Prostate gland (tissue), 2 donors: ENCODE measurements at places on chromosomes 1 and 21. TPM values are rescaled to one million over a fixed set of nuclear protein-coding genes. Genes with fewer than 3 reads are reported as not detected.

- no peaks in the 10 kb centered on the region for H3K4me1 ChIP-seq
- H3K27me3 ChIP-seq = no peaks in the 10 kb centered on the region
- no peak for DNase-seq
Observed at GRCh38 chr1:41184446-41184845, 57.7 kb downstream of the SCMH1 start.

- no peaks in the 10 kb centered on the region for H3K4me1 ChIP-seq
- H3K4me3 ChIP-seq = no peak overlapping the region
- no peak for DNase-seq
- H3K36me3 ChIP-seq = no peaks in the 10 kb centered on the region
- no peak overlapping the region for H3K27ac ChIP-seq
- peaks cover 8% of the 10 kb centered on the region for H3K27me3 ChIP-seq
Observed at GRCh38 chr1:7047866-7048265, 262.6 kb downstream of the CAMTA1 start.

DNA sequence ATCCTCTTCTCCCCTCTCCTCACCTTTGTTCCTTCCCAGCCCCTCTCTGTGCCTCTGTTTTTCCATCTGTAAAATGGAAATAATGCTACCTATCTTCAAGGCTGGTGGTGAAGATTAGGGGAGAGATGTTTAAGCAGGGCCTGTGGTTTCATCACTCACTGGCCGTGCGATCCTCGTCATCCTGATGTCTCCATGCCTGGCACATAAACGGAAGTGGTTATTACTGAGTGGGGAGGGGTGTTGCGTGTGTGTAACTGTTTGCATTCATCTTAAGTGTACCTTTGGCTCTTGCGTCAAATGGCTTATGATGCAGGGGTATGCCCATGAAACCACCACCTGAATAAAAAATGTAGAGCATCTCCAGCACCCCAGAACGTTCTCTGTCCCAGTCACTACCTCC is 17.2 kb upstream of the C1QA start:
- H3K36me3 ChIP-seq = no peaks in the 10 kb centered on the region
- H3K27ac ChIP-seq = no peak overlapping the region
- no peaks in the 10 kb centered on the region for H3K4me1 ChIP-seq
- peaks cover 14% of the 10 kb centered on the region for H3K27me3 ChIP-seq
- H3K4me3 ChIP-seq = no peak overlapping the region
- DNase-seq = no peak

- H3K4me3 ChIP-seq = no peak overlapping the region
- no peak for DNase-seq
- H3K4me1 ChIP-seq = no peaks in the 10 kb centered on the region
Observed at GRCh38 chr1:6770751-6771440, 14.4 kb upstream of the CAMTA1 start.

GRCh38 chr1:185786524-185786923 is 52.3 kb downstream of the HMCN1 start:
- no peak overlapping the region for H3K4me3 ChIP-seq
- no peaks in the 10 kb centered on the region for H3K36me3 ChIP-seq
- H3K4me1 ChIP-seq = no peaks in the 10 kb centered on the region
- no peak for DNase-seq
- no peaks in the 10 kb centered on the region for H3K27me3 ChIP-seq

GRCh38 chr21:41483415-41483814 is 24.5 kb downstream of the TMPRSS2 start:
- peaks cover 3% of the 10 kb centered on the region for H3K4me1 ChIP-seq
- no peak for DNase-seq
- H3K27me3 ChIP-seq = no peaks in the 10 kb centered on the region
- peaks cover 14% of the 10 kb centered on the region for H3K36me3 ChIP-seq

DNA sequence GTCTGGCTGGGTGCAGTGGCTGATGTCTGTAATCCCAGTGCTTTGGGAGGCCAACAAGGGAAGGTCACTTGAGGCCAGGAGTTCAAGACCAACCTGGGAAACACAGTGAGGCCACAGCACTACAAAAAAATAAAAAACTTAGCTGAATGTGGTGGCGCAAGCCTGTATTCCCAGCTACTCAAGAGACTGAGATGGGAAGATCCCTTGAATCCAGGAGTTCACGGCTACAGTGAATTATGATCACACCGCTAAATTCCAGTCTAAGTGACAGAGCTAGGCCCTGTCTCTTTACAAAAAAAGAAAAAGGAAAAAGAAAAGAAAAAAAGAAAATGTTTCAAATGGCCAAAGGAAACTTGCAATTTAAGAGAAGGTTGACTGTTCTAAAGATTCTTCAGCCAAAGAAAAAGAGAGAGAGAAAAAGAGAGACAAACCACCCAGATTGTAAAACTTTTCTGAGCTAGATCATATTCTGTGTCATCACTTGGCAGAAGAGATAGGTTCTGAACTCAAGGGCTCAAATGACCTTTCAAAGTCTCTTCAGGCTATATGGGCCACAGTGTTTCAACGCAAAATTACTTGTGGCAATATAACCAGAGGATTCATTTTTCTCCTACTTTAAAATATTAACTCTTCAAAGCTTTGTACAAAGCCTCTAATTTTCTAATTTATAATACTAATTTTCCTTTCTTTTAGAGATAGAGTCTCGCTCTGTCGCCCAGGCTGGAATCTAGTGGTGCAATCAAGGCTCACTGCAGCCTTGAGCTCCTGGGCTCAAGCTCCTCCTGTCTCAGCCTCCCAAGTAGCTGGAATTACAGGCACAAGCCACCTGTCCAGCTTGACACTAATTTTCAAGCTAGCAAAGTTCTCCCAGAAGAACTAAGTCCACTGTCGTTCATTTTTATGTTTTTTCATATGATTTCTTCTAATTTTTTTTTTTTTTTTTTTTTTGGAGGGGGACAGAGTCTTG is 20.5 kb downstream of the ARID4B start:
- no peaks in the 10 kb centered on the region for H3K27me3 ChIP-seq
- DNase-seq = no peak
- H3K4me3 ChIP-seq = no peak overlapping the region
- H3K27ac ChIP-seq = no peak overlapping the region
- H3K36me3 ChIP-seq = no peaks in the 10 kb centered on the region
- no peaks in the 10 kb centered on the region for H3K4me1 ChIP-seq

- peaks cover 2% of the 10 kb centered on the region for H3K27me3 ChIP-seq
- H3K4me3 ChIP-seq = peak overlapping the region; percentile 9
- no peaks in the 10 kb centered on the region for H3K4me1 ChIP-seq
- H3K36me3 ChIP-seq = no peaks in the 10 kb centered on the region
Observed at GRCh38 chr1:121519042-121519755, 334.4 kb downstream of the SRGAP2C start.

- no peaks in the 10 kb centered on the region for H3K36me3 ChIP-seq
- DNase-seq = no peak
- no peak overlapping the region for H3K4me3 ChIP-seq
- H3K4me1 ChIP-seq = no peaks in the 10 kb centered on the region
- H3K27ac ChIP-seq = no peak overlapping the region
- no peaks in the 10 kb centered on the region for H3K27me3 ChIP-seq
Observed at GRCh38 chr1:119569095-119569494, 62.1 kb downstream of the HSD3B1 start.

- no peaks in the 10 kb centered on the region for H3K4me1 ChIP-seq
- no peaks in the 10 kb centered on the region for H3K36me3 ChIP-seq
- H3K27me3 ChIP-seq = no peaks in the 10 kb centered on the region
- H3K27ac ChIP-seq = no peak overlapping the region
- H3K4me3 ChIP-seq = no peak overlapping the region
- no peak for DNase-seq
Observed at GRCh38 chr1:201598396-201598795, 59.5 kb downstream of the NAV1 start.

DNA sequence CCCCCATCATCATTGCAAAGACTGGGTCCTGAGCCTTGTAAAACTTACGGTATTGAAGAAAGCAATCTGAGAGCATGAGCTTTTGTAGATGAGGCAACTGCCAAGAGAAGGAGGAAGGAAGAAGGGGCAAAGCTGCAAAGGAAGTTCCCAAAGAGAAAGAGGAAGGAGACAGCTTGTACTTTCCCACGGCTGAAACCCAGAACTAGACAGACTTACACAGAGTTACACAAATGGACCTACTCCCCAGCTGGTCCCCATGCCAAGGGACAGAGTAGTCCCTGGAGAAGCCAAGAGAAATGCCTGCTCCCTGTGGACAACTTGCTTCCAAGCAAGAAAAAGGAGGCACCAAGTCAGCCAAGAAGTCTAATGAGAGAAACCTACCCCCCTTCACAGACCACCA is 22.6 kb downstream of the SLC5A9 start:
- H3K27me3 ChIP-seq = no peaks in the 10 kb centered on the region
- no peak overlapping the region for H3K27ac ChIP-seq
- no peak overlapping the region for H3K4me3 ChIP-seq
- DNase-seq = no peak

GRCh38 chr1:171221665-171222591 is 26.4 kb upstream of the FMO1 start:
- H3K27ac ChIP-seq = peak overlapping the region; percentile 33
- no peaks in the 10 kb centered on the region for H3K27me3 ChIP-seq
- H3K36me3 ChIP-seq = no peaks in the 10 kb centered on the region
- H3K4me1 ChIP-seq = peaks cover 5% of the 10 kb centered on the region

GRCh38 chr1:34286511-34286910 is 109.8 kb downstream of the C1orf94 start:
- no peak overlapping the region for H3K27ac ChIP-seq
- H3K4me1 ChIP-seq = no peaks in the 10 kb centered on the region
- no peak for DNase-seq

DNA sequence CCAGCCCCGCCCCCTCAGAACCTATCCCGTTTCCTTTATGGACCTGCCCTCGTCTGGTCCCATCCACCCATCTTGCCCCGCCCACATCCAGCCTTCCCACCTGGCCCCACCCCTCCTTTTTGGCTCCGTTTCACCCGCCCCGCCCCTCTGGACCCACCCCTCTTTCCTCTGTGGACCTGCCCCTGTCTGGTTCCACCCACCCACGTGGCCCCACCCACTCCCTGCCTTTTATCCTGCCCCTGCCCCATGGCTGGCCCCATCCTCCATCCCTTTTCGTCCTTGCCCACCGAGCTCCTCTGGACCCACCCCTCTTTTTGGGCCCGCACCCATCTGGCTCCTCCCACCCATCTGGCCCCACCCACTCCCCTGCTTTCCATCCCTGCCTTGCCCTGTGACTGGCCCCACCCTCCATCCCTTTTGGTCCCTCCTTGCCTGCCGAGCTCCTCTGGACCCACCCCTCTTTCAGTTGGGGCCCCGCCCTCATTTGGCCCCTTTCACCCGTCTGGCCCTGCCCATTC is 177.3 kb downstream of the CAMTA1 start:
- no peak overlapping the region for H3K4me3 ChIP-seq
- no peak for DNase-seq
- no peaks in the 10 kb centered on the region for H3K27me3 ChIP-seq
- H3K4me1 ChIP-seq = peaks cover 8% of the 10 kb centered on the region
- no peak overlapping the region for H3K27ac ChIP-seq
- no peaks in the 10 kb centered on the region for H3K36me3 ChIP-seq

DNA sequence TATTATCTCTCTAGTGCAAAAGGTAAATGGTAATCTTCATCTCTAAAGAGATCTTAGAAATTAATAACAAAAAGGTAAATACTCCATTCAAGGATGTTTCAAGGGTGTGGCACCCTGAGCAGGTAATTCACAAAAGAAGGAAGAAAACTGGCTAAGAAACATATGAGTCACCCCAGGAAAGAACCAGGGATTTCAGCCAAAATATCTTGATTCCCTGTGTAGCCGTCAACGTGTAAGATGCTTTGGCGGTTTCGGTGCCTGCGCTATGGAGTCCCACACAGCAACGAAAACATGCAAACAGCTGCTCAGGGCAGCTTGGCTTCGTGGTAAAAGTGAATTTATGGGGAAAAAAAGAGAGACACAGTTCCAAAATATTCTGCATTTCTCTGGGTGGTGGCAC is 3.7 kb downstream of the ITGB2 start:
- no peak for DNase-seq
- no peaks in the 10 kb centered on the region for H3K4me1 ChIP-seq
- H3K27ac ChIP-seq = no peak overlapping the region
- no peaks in the 10 kb centered on the region for H3K36me3 ChIP-seq
- no peak overlapping the region for H3K4me3 ChIP-seq
- H3K27me3 ChIP-seq = no peaks in the 10 kb centered on the region

- H3K27me3 ChIP-seq = no peaks in the 10 kb centered on the region
- H3K27ac ChIP-seq = no peak overlapping the region
- H3K36me3 ChIP-seq = no peaks in the 10 kb centered on the region
- H3K4me3 ChIP-seq = no peak overlapping the region
Observed at GRCh38 chr1:27047914-27048313, 35.3 kb upstream of the TENT5B start.

DNA sequence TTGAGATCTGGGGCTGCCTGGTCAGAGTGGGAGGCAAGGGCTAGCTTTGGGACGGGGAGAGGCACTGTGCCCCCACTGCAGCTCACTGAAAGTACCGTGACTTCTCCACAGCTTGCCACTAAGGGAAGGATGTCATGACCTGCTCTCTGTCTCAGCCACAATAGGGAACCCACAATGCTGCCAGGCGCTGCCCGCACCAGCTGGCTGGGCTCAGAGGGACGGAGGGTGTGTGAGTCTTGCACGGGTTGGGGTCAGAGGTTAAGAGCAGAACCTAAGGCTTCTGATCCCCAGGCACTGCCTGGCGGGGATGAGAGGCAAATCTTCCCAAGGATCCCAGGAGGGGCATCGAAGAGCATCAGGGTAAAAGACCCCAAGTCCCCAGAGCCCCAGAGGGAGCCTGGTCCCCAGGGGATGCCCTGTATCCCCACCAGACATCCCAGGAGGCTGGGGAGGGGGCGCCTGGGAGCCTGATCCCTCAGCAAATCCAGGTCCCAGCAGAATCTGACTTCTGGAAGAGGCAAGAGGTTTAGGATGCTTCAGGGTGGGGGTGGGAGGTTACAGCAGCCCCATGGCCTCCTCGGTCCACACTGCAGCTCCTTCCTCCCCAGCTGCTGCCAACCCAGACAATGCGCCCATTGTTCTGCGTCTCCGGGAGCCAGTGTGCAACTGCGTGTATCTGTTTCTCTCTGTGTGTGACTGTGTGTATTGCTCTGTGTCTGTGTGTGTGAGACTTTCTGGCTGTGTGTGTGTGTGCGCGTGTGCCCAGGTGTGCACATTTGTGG is 2.0 kb upstream of the MARCKSL1 start:
- no peak for DNase-seq
- no peaks in the 10 kb centered on the region for H3K27me3 ChIP-seq
- no peak overlapping the region for H3K4me3 ChIP-seq

- no peak overlapping the region for H3K4me3 ChIP-seq
- no peak overlapping the region for H3K27ac ChIP-seq
- H3K36me3 ChIP-seq = no peaks in the 10 kb centered on the region
- no peaks in the 10 kb centered on the region for H3K4me1 ChIP-seq
- DNase-seq = no peak
Observed at GRCh38 chr1:169044971-169045370, 61.5 kb upstream of the ATP1B1 start.

Gene RIIAD1
- not detected for total RNA-seq

Gene PARK7
- 156 TPM for total RNA-seq

Gene TMEM54
- total RNA-seq = 239 TPM

Gene ZNF593OS
- not detected for total RNA-seq

Gene CSF1
- total RNA-seq = 31.5 TPM

Gene PGBD5
- total RNA-seq = 0.55 TPM

Gene HSPA6
- 0.64 TPM for total RNA-seq

Gene TMCO4
- total RNA-seq = 89.9 TPM
